ENCODE measurements at places on chromosomes 11 and 22. TPM values are rescaled to one million over a fixed set of nuclear protein-coding genes. Genes with fewer than 3 reads are reported as not detected.

The SLC22A12 gene
- polyA plus RNA-seq: not detected

The MS4A6E gene
- not detected for polyA plus RNA-seq

The NAALAD2 gene
- 6.0 TPM for polyA plus RNA-seq

The UBXN1 gene
- 155 TPM for polyA plus RNA-seq

DNA sequence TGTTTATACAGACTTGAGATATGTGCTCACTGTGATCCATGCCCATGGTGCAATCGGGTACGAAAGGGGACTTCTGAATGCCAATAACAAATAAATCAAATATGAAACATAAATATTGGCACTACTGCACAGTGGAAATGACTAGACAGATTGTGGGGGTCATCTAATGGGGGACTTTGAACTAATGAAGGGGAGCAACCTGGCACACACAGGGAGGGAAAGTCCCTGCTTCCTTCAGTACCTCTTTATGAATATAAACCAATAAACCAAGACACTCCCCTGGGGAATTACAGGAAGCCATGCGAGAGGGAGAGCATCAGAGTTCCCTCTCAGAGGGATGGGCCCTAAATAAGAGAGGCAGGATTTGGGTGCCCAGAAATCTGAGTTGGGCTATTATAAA lies 21.1 kb downstream of the MIF start:
- no peak for DNase-seq

DNA sequence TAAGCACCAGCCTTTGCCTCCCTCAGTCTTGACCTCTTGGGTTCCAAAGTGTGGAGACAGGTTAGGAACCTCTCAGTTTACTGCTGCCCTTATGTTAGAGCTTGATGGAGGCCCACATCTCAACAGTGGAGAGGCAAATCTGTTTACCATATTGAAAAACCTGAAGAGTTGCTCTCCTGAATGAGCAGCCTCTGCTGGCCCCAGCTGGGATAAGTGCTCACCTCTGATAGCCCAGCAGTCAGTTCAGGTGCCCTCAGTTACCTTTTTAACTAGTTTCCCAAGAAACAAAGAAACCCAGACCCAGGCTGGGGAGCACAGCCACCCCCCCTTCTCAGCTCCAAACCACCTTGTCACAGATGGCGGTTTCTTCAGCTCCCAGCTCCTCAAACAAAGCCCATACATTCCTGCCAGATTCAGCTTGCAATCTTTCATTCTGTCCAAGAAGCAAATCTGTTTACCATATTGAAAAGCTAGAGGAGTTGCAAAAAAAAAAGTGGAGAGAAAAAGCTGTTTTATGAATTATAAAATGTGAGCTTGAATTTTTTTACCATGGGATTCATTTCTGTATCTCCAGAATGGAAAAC lies 57.2 kb downstream of the PPFIBP2 start:
- DNase-seq: peak; percentile 88

DNA sequence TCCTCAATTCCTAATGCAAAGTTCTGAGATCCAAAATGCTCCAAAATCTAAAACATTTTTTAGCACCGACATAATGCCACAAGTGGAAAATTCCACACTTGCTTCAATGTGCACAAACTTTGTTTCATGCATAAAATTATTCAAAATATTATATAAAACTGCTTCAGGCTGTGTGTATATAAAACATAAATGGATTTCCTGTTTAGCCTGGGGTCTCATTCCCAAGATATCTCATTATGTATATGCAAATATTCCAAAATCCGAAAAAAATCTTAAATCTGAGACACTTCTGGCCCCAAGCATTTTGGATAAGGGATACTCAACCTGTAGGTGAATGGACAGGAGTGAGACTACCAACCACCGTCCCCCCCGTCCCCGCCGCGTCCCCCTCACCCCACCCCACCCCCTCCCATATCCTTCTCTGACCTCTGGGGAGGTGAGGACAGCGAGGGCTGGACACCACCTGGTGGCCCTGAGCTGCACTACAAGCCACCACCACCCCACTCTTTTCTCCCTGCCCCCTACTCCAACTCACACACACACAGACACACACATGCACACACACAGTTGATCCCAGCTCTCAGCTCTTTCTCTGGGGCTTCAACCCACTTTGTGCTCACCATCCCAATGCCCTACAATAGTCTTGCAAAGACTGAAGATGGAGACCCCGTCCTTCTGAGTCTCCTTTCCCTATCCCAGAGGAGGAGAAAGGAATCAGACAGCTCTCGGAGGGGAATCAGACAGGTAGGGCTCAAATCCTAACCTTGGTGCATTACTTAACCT lies 101.0 kb downstream of the PDE2A start:
- no peak for DNase-seq

DNA sequence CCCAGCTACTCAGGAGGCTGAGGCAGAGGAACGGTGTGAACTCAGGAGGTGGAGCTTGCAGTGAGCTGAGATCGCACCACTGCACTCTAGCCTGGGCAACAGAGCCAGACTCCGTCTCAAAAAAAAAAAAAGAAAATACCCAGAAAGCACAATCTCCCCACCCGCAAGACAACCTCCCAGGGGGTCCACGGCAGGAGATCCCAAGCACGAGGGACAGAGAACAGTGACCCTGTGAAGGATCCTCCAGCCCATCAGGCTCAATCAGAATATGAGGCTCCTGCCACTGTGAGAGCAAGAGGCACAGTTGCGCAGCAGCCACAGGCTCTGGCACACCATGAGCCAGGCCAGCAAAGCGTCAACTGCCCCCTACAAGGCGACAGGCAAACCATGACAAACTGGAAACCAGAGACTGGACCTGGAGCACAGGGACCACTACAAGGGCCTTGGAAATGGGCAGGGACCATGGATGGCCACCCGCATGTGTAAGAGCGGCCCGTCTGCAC lies 164.8 kb upstream of the GRK3 start:
- DNase-seq: no peak

DNA sequence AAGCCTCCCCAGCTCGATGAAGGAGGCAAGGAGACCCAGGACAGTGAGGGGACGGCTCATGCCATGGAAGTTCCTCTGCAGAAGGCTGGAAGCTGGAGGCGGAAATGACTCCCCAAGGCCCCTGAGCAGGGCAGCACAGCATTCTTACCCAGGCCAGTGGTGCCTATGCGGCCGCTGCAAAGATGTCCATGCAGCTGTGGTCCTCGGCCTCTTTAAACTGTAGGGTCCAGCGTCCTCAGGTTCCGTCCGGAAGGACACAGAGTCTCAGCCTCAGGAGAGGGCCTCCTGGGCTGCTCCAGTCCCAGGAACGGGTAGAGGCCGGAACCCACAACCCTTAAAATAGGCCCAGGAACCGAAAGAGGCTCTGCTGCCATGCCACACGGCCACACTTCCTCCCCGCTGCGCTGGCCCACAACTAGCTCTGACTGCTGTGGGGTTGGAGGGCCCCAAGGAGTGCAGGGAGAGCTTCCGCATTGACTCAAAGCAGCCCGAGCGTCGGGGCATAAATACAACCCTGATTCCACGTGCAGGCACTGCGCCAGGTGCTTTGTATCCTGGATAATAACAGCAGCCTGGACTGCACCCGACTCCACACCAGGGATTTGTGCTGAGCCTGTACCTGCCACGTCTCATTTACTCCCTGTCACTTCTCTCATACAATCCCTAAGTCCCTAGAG lies 5.5 kb downstream of the KIAA0930 start:
- DNase-seq: peak; percentile 72

GRCh38 chr11:63462137-63462536 lies 28.8 kb downstream of the PLAAT5 start:
- DNase-seq: no peak

DNA sequence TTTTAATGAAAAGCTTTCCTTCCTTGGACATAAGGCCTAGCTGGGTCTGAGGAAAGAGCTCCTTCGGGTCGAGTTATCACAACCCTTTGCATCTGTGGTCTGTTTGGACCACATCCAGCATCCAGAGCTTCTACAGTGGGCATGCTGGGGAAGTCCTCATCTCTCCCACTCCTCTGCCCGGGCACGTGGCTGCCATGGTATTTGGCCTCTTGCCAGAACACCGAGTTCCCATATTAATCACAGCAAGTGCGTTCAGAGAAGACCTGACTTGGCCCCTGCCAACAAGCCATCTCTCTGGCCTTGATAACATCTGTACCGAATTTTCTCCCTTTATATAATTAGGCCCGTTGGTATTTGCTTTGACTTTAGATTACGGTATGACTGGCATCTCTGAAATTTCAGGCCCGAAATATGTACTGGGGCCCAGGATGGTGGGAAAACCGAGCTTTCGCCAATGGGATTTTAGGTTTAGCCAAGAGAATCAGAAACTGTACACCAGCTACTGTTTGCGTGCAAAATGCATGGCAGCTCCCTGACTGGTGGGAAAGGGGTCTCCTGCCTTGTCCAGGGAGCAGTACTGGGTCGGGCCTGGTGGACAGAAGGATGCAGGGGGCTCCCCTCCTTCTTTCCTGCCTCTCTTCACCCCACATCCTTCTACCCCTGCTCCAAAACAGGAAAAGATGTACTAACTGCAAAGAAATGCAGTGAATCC lies 90.0 kb downstream of the MICAL2 start:
- peak; percentile 84 for DNase-seq

- no peak for DNase-seq
These were observed 20.9 kb upstream of the SIK2 start for GRCh38 chr11:111581341-111581740.

GRCh38 chr11:121482231-121483129 lies 29.7 kb upstream of the SORL1-AS1 start:
- no peak for DNase-seq

- peak; percentile 44 for DNase-seq
These were observed 97.2 kb downstream of the SERGEF start for GRCh38 chr11:17915500-17916143.
